ENCODE measurements at places on chromosomes 7 and 10. TPM values are rescaled to one million over a fixed set of nuclear protein-coding genes. Genes with fewer than 3 reads are reported as not detected.

Gene OPTN
- 26.6 TPM for total RNA-seq

Gene NPFFR1
- total RNA-seq = 0.05 TPM

Gene PRLHR
- total RNA-seq = not detected

Gene HTR5A
- total RNA-seq = not detected

Gene DRGX
- total RNA-seq = not detected

DNA sequence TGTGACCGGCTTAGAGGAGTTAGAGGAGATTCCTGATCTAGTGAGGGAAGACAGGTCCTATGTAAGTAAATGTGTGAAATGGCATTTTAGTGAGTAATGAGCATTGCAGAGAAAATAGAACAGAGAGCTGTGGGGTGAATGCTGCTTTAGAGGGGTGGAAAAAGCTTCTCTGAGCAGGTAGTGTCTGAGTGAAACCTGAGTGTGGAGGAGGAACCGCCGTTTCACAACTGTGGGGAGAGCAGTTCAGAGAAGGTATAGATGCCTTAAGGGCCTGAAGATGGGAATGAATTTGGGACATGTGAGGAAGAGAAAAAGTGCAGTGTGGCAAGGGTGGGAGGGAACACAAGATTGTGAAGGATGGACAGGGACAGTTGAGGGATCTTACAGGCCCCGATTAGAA lies 21.6 kb downstream of the FBH1 start:
- no peak for DNase-seq
- no peaks in the 10 kb centered on the region for H3K4me1 ChIP-seq
- H3K27me3 ChIP-seq = no peaks in the 10 kb centered on the region
- no peak overlapping the region for H3K4me3 ChIP-seq
- no peaks in the 10 kb centered on the region for H3K36me3 ChIP-seq

DNA sequence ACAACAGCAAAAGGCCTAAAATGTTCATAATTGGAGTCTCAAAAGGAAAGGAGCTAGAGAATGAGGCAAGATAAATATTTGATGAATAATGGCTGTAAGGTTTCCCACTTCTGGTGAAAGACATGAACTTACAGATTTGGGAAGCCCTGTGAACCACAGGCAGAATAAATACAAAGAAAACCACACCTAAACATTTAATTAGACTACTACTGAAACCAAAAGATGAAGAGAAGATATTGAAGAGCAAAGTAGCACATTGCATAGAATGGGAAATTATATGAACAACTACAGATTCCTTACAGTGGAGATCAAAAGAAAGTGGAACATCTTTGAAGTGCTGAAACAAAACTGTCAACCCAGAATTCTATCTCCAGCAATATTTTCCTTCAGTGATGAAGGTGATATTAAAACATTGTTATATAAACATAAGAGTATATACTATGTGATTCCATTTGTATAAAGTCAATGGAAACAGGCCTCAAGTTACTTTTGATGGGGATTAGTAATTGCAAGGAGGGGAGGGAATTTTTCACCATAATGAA lies 191.3 kb upstream of the KAT6B start:
- no peak overlapping the region for H3K4me3 ChIP-seq
- DNase-seq = no peak
- no peaks in the 10 kb centered on the region for H3K27me3 ChIP-seq
- 0 out of 2 replicates have a peak, but pooled peaks cover 8% of the 10 kb centered on the region for H3K36me3 ChIP-seq
- no peak overlapping the region for H3K27ac ChIP-seq

GRCh38 chr7:41994746-41995110 lies 242.3 kb downstream of the GLI3 start:
- no peak overlapping the region for H3K27ac ChIP-seq
- no peaks in the 10 kb centered on the region for H3K4me1 ChIP-seq
- no peak for DNase-seq
- peaks cover 57% of the 10 kb centered on the region for H3K27me3 ChIP-seq
- H3K4me3 ChIP-seq = no peak overlapping the region

GRCh38 chr7:130965515-130965914 lies 231.5 kb upstream of the KLF14 start:
- H3K27ac ChIP-seq = no peak overlapping the region
- no peak for DNase-seq
- peaks cover 22% of the 10 kb centered on the region for H3K4me1 ChIP-seq

DNA sequence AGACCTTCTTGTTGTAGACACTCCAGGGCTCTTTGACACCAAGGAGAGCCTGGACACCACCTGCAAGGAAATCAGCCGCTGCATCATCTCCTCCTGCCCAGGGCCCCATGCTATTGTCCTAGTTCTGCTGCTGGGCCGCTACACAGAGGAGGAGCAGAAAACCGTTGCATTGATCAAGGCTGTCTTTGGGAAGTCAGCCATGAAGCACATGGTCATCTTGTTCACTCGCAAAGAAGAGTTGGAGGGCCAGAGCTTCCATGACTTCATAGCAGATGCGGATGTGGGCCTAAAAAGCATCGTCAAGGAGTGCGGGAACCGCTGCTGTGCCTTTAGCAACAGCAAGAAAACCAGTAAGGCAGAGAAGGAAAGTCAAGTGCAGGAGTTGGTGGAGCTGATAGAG lies 5.5 kb downstream of the GIMAP7 start:
- no peak for DNase-seq
- H3K4me3 ChIP-seq = no peak overlapping the region
- H3K27me3 ChIP-seq = peaks cover 76% of the 10 kb centered on the region
- no peaks in the 10 kb centered on the region for H3K4me1 ChIP-seq
- H3K36me3 ChIP-seq = no peaks in the 10 kb centered on the region

GRCh38 chr10:131439705-131440104 lies 128.2 kb upstream of the TCERG1L start:
- DNase-seq = no peak
- no peak overlapping the region for H3K4me3 ChIP-seq
- no peaks in the 10 kb centered on the region for H3K4me1 ChIP-seq
- H3K36me3 ChIP-seq = no peaks in the 10 kb centered on the region
- peaks cover 84% of the 10 kb centered on the region for H3K27me3 ChIP-seq

- no peaks in the 10 kb centered on the region for H3K36me3 ChIP-seq
- H3K4me1 ChIP-seq = no peaks in the 10 kb centered on the region
- H3K27me3 ChIP-seq = no peaks in the 10 kb centered on the region
- H3K27ac ChIP-seq = no peak overlapping the region
Observed at GRCh38 chr7:137283153-137283552, 60.4 kb downstream of the PTN start.

DNA sequence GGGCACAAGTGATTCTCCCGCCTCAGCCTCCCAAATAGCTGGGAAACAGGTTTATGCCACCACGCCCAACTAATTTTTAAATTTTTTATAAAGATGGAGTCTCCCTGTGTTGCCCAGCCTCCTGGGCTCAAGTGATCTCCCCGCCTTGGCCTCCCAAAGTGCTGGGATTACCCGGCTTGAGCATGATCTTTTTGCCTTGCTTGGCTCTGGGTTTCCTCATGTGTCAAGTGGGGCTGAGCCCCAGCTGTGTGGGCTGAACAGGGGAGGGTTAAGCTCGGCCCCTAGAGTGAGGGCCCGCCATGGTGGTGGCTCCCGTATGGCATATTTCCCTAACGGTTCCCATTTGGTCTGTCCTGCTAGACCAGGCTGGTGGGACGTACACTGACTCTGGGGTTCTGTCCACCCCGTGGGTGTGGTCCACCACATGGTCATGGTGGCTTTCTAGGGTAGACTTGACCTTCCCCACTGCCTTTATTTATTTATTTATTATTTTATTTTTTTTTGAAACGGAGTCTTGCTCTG lies 66.3 kb downstream of the LHPP start:
- H3K4me3 ChIP-seq = no peak overlapping the region
- no peak overlapping the region for H3K27ac ChIP-seq
- H3K36me3 ChIP-seq = no peaks in the 10 kb centered on the region
- no peak for DNase-seq

DNA sequence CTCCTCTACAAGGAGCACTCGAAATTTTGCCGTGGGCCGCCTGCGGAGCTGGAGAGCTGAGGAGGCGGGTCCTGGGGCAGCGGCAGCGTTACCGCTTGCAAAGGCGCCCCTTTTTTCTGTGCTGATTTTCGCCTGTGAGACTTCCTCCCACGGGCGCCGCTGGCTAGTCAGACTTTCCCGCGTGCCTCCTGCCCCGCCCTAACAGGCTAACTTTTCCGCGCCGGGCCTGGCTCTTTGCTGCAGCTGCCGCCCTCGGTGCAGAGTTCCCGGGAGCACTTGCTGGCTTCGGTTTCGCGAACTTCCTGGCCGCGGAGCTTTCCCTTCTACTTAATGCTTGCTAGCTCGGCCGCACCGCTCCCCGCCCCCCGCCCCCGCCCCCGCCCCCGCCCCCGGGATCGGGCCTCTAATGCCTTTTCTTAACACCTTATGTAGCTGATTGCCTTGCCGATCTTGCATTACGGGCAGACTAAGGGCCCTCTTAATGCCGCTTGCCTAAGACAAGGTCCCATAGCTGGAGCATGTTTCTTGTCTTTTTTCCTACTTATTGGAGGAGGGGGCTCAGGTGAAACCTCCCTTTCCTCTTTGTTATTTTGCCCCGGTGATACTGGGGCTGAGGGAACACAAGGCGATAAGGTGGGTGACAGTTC lies 37.9 kb upstream of the RASGEF1A start:
- H3K4me1 ChIP-seq = no peaks in the 10 kb centered on the region
- no peak overlapping the region for H3K27ac ChIP-seq
- peak; percentile 46 for DNase-seq
- no peaks in the 10 kb centered on the region for H3K36me3 ChIP-seq
- H3K4me3 ChIP-seq = peak overlapping the region; percentile 33

DNA sequence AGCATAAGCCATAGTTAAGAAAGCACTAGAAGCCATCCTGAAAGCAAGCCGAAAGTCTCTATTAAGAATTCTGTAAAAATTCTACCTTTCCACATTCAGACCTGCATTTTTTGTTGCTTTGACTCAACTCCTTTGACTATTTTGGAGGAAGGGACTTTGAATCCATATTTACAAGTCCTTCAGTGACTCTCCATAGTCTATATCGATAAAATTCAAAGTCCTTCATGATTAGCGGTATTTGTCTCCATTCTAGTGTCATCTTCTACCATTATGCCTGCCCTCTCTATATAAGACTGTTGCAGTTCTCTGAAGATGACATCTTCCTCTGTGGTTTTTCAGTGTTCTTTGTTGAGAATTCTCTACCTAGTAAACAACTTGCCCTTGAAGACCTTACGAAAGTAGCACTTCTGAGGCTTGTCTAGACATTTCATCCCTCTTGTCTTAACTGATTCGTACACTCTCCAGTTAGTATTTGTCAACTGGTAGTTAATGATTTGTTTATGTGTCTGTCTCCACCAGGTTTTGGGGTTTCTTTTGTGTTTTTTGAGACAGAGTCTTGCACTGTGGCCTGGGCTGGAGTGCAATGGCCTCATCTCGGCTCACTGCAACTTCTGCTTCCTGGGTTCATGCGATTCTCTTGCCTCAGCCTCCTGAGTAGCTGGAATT lies 1.7 kb downstream of the CCSER2 start:
- no peak for DNase-seq
- no peaks in the 10 kb centered on the region for H3K36me3 ChIP-seq
- peak overlapping the region; percentile 77 for H3K4me3 ChIP-seq
- H3K4me1 ChIP-seq = peaks cover 15% of the 10 kb centered on the region
